ENCODE measurements at places on chromosomes 7 and 10. TPM values are rescaled to one million over a fixed set of nuclear protein-coding genes. Genes with fewer than 3 reads are reported as not detected.

GRCh38 chr7:76343294-76343930, 15.4 kb downstream of the YWHAG start:
- H3K27ac ChIP-seq, result no peak overlapping the region
- H3K27me3 ChIP-seq, result no peaks in the 10 kb centered on the region
- H3K4me3 ChIP-seq, result no peak overlapping the region
- no peak for DNase-seq
- H3K36me3 ChIP-seq, result peaks cover 44% of the 10 kb centered on the region

DNA sequence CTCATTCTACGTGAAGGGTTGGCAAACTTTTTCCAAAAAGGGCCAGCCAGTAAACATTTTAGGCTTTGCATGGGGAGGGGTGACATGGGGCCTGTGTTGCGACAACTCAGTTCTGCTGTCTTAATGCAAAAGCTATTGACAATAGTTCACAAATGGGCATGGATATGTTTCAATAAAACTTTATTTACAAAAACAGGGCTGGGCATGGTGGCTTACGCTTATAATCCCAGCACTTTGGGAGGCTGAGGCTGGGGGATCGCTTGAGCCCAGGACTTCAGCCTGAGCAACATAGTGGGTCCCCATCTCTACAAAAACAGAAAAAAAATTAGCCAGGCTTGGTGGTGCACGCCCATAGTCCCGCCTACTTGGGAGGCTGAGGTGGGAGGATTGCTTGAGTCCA, 141.1 kb downstream of the SVIL start:
- no peaks in the 10 kb centered on the region for H3K4me1 ChIP-seq
- DNase-seq, result no peak
- H3K27me3 ChIP-seq, result no peaks in the 10 kb centered on the region
- no peak overlapping the region for H3K4me3 ChIP-seq

Gene MOGAT3
- total RNA-seq, result not detected

Gene GALNT17
- not detected for total RNA-seq

Gene AGAP9
- 7.4 TPM for total RNA-seq

- no peak overlapping the region for H3K4me3 ChIP-seq
- no peak for DNase-seq
- no peaks in the 10 kb centered on the region for H3K36me3 ChIP-seq
- no peak overlapping the region for H3K27ac ChIP-seq
- H3K27me3 ChIP-seq, result no peaks in the 10 kb centered on the region
These were observed 141.4 kb downstream of the DOCK4 start for GRCh38 chr7:112064627-112065385.

- DNase-seq, result no peak
- H3K27ac ChIP-seq, result no peak overlapping the region
- no peaks in the 10 kb centered on the region for H3K36me3 ChIP-seq
- H3K27me3 ChIP-seq, result no peaks in the 10 kb centered on the region
- H3K4me1 ChIP-seq, result peaks cover 13% of the 10 kb centered on the region
These were observed 37.1 kb downstream of the COL13A1 start for GRCh38 chr10:69838853-69839252.

Gene SPDYE6
- not detected for total RNA-seq

Gene DCLRE1C
- 14.5 TPM for total RNA-seq

Gene MINDY4
- total RNA-seq, result 6.1 TPM

- DNase-seq, result no peak
- H3K27me3 ChIP-seq, result no peaks in the 10 kb centered on the region
- H3K27ac ChIP-seq, result no peak overlapping the region
- no peak overlapping the region for H3K4me3 ChIP-seq
- H3K4me1 ChIP-seq, result no peaks in the 10 kb centered on the region
- H3K36me3 ChIP-seq, result no peaks in the 10 kb centered on the region
These were observed 682.3 kb upstream of the IGFBP3 start for GRCh38 chr7:46603296-46603752.

DNA sequence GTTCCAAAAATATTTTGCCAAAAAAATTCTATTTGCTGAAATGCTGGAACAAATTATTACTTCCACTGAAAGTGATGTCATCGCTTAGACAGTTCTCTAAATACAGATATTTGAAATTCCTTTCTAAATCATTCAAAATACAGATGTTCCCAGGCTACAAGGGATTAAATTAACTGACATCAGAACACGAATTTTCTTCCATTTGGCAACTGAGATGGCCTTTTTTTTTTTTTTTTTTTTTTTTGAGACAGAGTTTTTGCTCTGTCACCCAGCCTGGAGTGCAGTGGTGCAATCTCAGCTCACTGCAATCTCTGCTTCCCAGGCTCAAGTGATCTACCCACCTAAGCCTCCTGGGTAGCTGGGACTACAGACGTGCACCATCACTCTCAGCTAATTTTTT, 57.0 kb downstream of the P4HA1 start:
- no peak overlapping the region for H3K4me3 ChIP-seq
- peaks cover 2% of the 10 kb centered on the region for H3K4me1 ChIP-seq
- peaks cover 9% of the 10 kb centered on the region for H3K36me3 ChIP-seq
- DNase-seq, result no peak
- H3K27ac ChIP-seq, result no peak overlapping the region

DNA sequence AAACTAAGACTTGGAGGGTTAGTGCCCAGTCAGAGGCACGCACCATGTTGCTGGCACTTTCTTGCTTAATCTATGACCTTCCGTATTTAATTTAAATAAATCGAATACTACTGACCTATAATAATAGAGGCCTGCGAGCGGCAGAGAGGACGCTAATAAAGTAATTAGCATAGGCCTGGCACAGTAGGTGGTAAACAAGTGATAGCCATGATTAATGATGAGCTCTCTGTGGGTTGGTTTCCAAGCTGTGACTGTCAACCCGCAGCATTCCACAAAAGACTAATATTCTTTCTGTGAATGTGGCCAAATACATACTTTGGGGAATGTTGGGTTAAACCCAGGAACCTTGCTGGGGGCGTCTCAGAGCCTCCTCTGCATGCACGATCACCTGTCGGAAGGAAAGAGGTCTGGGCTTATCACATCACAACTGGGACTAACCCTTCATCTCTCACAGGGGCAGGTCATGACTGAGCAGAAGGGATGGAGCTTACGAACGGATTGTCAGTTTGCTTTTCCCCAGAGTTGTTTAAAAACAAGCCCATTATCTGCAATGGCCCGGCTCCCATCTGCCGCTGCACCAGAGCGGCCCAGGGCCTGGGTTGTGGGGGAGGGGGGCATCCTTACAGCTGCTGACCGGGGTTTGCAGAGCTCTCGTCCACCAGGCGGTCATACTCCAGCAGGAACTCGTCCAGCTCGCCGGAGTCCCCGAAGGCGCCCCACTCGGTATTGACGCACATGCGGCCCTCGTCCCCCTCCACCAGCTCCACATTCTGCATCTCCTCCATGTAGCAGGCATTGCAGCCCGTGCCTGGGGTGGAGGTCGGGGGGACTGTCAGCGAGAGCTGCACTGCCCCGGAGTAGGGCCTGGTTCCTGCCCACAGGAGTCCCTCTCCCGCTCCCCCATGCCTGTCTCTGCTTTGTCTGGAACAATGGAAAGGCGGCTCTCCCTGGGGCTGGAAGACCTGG, 6.2 kb upstream of the MYL7 start:
- DNase-seq, result no peak
- H3K36me3 ChIP-seq, result no peaks in the 10 kb centered on the region
- H3K27ac ChIP-seq, result no peak overlapping the region
- peaks cover 9% of the 10 kb centered on the region for H3K4me1 ChIP-seq
- H3K4me3 ChIP-seq, result no peak overlapping the region
- no peaks in the 10 kb centered on the region for H3K27me3 ChIP-seq

DNA sequence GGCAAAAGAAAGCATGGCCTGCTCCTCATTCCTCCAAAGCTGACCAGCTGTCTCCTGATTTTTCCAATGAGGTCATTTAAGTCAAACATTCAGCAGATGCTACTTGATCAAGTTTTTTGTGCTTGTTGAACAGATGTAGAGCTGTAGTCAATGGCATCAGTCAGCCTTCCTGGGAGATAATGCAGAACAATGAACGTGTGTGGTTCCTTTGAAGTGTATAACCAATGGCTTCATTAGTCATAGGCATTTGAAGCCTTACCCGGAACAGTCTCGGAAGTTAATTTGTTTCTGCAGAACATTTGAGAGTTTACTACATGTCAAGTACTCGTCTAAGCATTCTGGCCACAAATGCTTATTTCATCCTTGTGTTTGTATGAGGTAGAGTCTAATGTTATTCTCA, 227.1 kb downstream of the ADRA2A start:
- no peaks in the 10 kb centered on the region for H3K4me1 ChIP-seq
- H3K36me3 ChIP-seq, result no peaks in the 10 kb centered on the region
- no peak overlapping the region for H3K4me3 ChIP-seq
- H3K27ac ChIP-seq, result no peak overlapping the region
- peaks cover 31% of the 10 kb centered on the region for H3K27me3 ChIP-seq

DNA sequence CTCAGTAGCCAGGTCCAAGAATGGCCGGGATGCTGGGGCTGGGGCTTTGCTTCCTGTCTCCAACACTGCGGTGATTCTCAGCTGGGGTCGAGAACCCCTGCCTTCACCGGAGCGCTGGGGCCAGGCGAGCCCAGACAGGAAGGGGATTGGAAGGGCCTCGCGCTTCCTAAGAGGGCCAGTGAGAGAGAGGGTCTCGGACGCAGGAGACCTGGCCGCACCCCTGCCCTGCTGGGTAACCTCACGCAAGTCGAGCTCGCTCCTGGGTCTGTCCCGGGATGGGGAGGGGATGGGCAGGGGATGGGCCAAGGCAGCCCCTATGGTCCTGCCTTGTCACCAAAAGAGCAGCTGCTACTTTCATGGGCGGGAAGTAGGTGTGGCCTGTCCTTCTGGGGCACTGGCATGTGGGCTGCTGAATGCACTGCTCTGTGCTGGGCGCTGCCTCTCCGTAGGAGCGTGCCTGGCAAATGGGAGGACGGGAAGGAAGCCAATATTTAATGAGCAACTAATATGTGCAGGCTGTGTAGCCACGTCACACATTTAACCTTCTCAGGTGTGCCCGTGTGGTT, 20.0 kb downstream of the KCNK18 start:
- H3K36me3 ChIP-seq, result no peaks in the 10 kb centered on the region
- DNase-seq, result no peak
- peak overlapping the region; percentile 6 for H3K27ac ChIP-seq
- peaks cover 23% of the 10 kb centered on the region for H3K4me1 ChIP-seq

GRCh38 chr10:93436591-93437085, 45.5 kb downstream of the MYOF start:
- H3K27me3 ChIP-seq, result no peaks in the 10 kb centered on the region
- peak overlapping the region; percentile 12 for H3K4me3 ChIP-seq
- peak overlapping the region; percentile 100 for H3K27ac ChIP-seq
- no peak for DNase-seq
- peaks cover 14% of the 10 kb centered on the region for H3K36me3 ChIP-seq
- H3K4me1 ChIP-seq, result peaks cover 88% of the 10 kb centered on the region

DNA sequence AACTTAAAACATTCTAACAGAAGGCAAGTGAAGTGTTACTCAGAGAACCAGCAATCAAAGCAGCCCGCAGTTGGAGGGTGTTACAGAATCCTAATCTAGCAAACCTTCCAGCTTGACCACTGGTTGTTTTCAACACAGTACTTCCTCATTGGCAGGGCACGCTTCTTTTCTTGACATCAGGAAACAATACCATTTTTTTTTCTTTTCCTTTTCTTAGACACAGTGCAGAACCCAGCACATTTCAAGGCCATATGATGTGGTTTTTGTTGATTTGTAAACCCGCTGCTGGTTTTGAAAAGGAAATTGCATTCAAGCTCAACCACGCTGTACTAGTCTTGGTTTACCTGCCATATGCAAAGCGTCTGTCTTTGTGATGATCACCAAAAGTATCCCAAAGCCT, 33.4 kb downstream of the RHOBTB1 start:
- H3K27ac ChIP-seq, result no peak overlapping the region
- no peaks in the 10 kb centered on the region for H3K27me3 ChIP-seq
- H3K4me3 ChIP-seq, result no peak overlapping the region
- H3K4me1 ChIP-seq, result no peaks in the 10 kb centered on the region
- DNase-seq, result no peak
- H3K36me3 ChIP-seq, result no peaks in the 10 kb centered on the region

DNA sequence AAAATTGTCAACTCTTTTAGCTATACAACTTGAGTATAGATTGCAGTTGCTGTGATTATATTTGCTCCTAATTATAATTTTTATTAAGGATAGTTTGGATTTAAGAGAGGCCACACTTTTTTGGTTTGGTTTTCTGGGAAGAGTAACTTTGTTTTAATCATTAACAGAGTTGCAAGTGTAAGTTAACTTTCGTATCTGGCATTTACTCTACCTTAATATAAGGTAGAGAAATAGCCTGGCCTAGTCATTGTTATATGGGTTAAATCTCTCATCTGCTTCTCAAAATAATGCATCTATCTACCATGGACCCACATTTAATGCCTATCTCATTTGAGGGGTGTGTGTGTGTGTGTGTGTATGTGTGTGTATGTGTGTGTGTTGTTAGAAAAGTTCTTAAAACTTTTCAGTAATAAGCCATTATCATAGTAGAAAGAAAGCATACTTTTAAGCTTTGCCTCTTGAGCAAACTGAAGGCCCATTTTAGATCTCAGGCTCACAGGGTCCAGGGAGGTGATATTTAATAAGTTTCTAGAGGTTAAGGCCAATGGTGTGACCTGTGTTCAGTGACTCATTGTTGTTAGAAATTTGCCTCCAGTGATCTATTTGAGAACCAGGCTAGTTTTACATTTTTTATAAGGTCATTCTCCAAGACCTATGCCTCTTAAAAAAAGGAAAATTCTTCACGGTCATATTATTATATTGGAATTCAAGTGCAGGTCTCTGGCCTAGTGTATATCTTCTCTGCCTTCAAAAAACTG, 10.9 kb upstream of the TEX47 start:
- no peaks in the 10 kb centered on the region for H3K36me3 ChIP-seq
- H3K27ac ChIP-seq, result no peak overlapping the region
- DNase-seq, result no peak
- no peaks in the 10 kb centered on the region for H3K4me1 ChIP-seq
- H3K27me3 ChIP-seq, result no peaks in the 10 kb centered on the region
- no peak overlapping the region for H3K4me3 ChIP-seq

DNA sequence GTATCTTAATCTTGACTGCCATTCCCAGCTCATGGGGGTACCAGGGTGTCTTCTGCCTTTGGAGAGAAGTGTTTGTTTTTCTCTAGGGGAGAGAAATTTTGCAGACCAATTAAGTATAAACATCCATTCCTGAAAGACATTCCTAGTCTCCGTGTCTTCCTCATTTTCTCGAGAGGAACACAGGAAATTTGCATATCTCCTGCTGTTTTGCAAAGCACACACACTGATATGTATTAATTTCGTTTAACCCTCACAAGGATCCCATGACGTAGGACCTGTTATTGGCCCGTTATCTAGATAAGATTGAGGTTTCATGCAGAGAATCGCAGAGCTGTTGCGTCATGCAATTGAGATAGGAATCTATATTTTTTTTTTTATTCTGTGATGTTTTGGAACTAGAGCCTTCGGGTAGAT, 944 bp downstream of the RHBDD2 start:
- peak overlapping the region; percentile 61 for H3K27ac ChIP-seq
- H3K36me3 ChIP-seq, result peaks cover 28% of the 10 kb centered on the region
- H3K4me3 ChIP-seq, result peak overlapping the region; percentile 94

- H3K27me3 ChIP-seq, result no peaks in the 10 kb centered on the region
- no peak overlapping the region for H3K27ac ChIP-seq
- no peak overlapping the region for H3K4me3 ChIP-seq
- no peak for DNase-seq
These were observed 44.7 kb downstream of the EBF3 start for GRCh38 chr10:129919358-129919757.

- no peaks in the 10 kb centered on the region for H3K36me3 ChIP-seq
- no peaks in the 10 kb centered on the region for H3K4me1 ChIP-seq
- H3K27ac ChIP-seq, result no peak overlapping the region
- no peak for DNase-seq
- H3K4me3 ChIP-seq, result no peak overlapping the region
- H3K27me3 ChIP-seq, result peaks cover 3% of the 10 kb centered on the region
These were observed 529 bp downstream of the ZNF853 start for GRCh38 chr7:6615723-6616555.
